G401 (cell line): ENCODE measurements at places on chromosomes 2 and 18.

GRCh38 chr2:29223851-29224692, 108.9 kb downstream of the CLIP4 start:
- peak; percentile 12 for DNase-seq

- no peak for DNase-seq
Measured at GRCh38 chr2:160241251-160242137, 41.4 kb upstream of the ITGB6 start.

DNA sequence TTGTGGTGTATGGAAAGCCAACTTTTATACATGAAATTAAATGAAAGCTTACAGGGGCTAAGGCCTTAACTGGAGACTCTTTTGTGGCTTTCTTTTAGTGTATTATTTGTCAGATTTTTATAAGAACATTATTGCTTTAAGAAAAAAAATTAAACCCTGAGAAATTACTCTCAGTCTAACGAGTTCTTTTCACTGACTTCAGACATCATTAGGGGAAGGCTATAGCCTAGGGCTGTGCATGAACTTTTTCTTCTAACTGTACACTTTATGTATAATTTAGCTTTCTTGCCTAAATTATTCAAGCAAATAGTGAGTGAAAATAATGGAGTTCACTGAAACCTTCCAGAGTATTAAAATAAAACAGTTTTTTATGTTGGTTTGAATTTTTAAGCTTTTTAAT, 151.1 kb upstream of the MEIS1 start:
- DNase-seq: no peak

DNA sequence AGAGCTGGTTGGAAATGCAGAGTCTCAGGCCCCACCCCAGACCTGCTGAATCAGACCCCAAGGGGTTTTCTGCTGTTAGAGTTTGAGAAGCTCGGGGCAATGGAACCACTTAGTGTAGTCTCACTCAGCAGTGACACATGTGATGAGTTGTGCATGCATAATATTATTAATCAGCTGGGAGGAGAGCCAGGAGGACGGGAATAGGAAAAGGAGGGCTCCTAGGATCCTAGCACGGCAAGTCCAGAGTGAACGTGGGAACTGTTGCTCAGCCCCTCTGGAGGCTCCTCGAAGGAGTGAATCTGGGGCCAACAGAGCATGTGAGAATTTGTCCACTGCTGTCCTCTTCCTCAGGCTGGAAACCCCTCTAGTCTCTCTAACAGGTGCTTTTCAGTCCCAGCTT, 87.1 kb downstream of the HS1BP3 start:
- DNase-seq: no peak

- no peak for DNase-seq
Measured at GRCh38 chr2:198411936-198412335, 607.5 kb downstream of the PLCL1 start.

- no peak for DNase-seq
Measured at GRCh38 chr18:74862094-74862493, 264.4 kb downstream of the ZNF407 start.

DNA sequence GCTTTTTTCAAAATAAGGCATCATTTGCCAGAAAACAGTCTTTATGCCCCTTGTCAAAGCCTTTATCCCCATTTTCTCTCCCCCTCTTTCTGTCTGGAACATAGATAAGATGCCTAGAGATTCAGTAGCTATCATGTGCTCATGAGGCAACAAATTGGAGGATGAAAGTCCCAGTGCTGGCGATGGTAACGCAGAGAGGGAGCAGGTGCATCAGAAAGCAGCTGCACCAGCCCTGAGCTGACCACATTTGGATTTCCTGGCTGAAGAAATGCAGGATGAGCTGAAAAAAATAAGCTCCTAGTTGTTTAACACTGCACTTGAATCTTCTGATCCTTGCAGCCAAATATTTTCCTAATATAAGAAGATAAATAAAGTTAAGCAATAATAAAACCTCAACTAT, 48.0 kb downstream of the LOXHD1 start:
- DNase-seq: no peak

DNA sequence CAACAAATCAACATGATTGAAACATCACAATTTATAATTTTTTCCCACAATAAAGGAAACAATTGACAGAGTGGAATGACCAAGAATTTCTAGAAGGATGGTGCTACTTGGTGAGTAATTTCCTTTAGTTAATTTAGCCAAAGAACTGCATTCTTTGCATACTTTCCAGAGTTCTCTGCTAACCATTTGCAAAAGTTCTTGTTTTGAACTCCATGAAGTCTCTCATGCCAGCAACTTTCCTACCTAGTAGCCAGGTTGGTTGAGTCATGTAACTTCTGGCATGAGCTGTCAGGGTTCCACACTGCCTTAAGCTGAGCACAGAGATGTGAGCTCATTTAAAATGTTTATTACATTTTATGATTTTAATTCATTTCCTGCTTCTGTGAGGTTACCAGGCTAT, 539.6 kb downstream of the PID1 start:
- no peak for DNase-seq

GRCh38 chr2:1960761-1961160, 216.4 kb upstream of the PXDN start:
- no peak for DNase-seq

- no peak for DNase-seq
Measured at GRCh38 chr18:8942909-8943545, 159.5 kb upstream of the NDUFV2 start.

DNA sequence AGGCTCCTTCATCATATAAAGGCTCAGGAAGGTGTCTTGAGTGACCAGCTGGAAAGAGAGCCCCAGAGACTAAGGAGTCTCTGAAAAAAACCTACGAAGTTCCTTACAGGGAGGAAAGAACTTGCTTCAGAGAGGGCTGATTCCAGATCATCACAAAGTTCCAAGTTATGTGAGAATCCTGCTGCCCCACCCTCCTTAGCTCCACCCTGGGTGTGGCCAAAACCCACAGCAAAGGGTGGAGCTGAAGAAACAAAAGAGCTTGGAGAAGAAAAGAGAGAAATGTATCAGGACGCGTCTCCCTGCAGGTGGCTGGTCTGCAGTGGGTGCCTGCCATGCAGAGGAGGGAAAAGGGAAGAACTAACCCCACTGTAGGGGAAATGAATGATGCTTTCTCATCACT, 32.8 kb upstream of the ZNF396 start:
- DNase-seq: no peak

DNA sequence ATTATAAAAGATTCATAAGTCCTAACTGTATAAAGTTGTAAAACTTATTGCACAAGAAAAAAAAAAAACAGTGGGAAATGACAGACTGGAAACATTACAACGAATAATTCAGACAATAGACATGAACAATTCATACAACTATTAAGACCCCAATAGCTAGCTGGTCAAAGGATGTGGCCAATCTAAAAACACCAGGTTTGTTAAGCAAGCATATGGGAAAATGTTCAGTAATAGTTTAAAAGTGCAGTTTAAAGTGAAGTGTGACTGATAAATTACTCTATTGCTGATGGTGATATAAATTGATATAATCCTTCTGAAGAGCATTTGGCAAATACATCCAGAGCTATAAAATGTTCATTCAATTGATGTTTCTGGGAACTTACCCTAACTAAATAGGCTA, 289.0 kb downstream of the CAMKMT start:
- no peak for DNase-seq

DNA sequence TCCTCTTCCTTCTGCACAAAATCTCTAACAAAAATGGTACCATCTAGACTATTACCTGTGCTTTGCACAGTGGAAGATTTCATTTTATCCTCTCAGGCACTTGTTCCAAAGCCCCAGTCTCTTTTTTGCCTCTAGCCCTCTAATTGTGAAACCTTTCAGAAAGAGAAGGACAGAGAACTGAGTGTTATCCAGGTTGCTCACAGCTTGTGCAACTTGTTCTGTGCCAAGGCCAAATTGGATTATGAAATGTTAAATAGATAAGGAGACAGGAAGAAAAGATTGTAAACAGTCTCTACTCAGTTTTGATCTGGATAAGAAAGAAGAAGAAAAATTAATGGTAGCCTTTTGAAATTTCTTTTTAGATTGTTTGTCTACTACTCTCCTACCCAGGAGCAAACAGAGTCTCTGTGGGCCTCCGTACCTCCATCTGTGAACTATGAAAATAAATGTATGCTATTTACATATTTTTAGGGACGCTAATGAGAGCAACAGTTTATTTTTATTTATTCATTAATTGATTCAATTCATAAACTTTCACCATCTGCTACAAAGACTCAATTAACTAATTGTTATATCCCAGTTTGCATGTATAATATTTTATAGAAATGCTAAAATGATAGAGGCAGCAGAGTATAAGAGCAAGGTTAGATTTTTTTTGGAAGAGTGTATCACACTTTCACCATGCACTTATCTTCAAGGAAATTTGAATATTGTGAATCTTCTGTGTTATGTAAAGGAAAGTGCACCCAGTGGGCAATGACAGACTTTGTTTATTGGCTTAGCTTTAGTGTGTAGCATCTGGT, 339.0 kb upstream of the ETAA1 start:
- DNase-seq: peak; percentile 69

GRCh38 chr2:120425014-120425413, 79.1 kb downstream of the INHBB start:
- DNase-seq: no peak

DNA sequence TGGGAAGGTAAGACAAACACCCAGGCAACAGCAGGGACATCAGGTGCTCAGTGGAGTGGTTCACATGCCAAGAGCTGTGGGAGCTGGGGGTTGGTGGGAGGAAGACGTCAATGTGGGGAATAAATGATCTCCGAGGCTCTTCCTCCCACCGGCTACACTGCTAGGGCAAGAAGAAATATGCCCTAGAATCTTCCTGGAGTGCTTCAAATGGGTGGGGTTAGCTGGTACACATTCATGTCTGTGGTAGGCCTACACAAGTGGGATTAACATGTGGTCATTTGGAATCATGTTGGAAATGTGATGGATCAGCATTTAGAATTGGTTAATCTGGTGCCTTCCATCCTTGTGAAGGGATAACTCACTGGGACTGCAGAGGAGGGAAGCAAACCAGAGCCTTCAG, 12.4 kb upstream of the ZFP36L2 start:
- no peak for DNase-seq

GRCh38 chr2:34899079-34899478, 1300.0 kb upstream of the FAM98A start:
- no peak for DNase-seq

DNA sequence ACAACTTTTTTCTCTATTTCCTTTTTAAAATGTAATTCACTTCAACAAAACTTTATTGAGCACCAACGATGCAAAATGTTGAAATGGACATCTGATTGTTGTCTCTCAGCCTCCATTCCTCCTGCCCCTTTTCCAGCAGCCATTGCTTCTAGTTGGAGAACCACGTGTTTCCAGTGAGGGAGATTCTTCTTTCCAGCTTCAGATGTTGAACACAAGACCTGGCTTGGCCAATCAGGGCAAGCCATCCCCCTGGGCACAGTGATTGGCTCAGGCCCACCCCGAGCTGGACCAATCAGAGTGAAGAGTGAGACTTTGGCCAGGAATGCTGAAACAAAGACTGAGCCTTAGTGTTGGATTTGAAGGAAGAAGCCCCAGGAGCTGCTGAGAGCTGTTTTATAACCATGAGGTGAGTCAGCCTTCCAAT, 59.0 kb downstream of the E2F6 start:
- DNase-seq: peak; percentile 38

DNA sequence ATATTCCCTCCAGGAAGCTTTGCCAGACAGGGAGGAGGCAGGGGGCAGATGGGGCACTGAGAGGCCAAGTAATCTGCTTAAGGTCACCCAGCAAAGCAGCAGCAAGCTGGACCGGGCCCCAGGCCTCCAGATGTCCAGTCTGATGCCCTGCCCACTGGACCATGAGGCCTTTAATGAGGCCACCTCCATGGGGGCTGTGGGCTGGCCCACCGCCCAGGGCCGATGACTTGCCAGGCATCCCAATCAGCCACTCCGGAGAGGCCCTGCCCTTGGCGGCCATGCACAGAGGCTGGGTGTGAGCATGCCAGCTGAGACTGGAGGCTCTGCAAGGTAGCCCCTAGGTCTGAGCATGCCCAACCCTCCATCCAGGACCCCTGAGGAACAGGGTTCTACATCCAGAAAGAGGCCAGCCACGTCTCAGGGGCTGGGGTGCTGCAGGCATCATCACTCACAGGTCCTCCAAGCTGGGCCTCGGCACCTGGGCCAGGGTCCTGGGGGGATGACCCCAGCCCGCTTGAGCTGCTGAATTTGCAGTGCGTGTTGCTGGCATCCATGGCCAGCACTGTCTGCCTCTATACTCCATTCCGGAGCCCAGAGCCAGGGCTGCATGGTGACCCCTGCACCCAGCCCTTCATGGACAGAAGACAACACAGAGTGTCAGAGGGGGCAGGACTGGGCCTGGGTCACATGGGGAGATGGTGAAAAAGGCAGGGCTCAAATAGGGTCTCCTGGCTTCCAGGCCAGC, 164.2 kb downstream of the INHBB start:
- DNase-seq: no peak

- peak; percentile 19 for DNase-seq
Measured at GRCh38 chr2:232038881-232039485, 77.5 kb downstream of the DIS3L2 start.

DNA sequence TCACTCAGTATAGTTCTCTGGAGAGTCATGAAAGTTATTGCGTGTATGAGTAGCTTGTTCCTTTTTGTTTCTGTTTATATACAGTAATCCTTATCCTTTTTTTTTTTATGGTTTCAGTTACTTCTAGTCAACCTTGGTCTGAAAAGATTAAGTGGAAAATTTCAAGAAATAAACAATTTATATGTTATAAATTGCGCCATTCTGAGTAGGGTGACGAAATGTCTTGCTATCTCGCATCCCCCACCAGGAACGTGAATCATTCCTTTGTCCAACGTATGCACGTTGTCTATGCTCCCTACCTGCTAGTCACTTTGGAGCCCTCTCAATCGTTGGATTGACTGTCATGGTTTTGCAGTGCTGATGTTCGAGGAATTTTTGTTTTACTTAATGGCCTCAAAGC, 60.4 kb downstream of the FAM117B start:
- DNase-seq: no peak

DNA sequence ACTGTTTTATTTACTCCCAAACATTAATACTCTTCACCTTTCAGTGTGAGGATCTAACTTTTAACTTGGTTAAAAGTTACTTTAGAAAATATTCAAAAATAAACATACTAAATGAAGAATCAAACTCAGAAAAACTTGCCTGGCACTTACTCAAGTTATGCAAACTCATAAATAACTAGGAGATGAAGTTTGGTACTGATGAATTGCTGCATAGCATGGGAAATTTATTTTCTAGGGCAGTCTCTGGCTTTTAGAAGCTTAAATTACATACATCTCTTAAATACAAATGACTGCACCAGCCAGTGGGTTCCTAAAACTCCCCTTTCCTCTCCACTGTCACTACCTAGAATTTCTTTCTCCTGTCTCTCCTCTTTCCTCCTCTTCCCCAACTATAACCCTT, 46.7 kb upstream of the CREB1 start:
- no peak for DNase-seq

DNA sequence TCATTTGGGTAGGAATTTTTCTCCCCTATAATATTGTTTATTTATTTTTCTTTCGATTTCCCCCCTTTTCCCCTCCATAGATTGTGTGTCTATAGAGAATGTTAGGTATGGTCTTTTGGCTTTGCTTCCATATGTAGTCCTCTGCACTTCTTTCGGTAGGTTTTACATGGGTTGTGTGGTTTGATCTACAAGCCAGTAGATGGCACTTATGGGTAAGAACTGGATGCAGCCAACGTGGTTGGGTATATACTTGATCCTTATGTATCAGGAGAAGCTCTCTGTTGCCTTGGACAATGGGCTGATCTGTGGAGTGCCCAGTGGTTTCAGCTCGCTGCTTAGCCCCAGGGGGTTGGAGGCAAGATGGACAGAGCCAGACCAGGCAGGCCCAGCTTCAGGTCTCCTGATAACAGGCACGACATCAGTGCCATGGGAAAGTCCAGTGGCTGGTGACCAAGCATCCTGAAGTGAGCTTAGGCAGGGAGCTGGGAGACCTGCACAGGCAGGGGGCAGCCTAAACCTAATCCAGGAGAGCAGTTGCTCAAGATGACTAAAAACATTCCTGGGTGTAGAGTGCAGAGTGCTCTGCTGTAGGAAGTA, 488.3 kb downstream of the CCDC85A start:
- DNase-seq: no peak
